ENCODE measurements at places on chromosomes 2 and 18.

DNA sequence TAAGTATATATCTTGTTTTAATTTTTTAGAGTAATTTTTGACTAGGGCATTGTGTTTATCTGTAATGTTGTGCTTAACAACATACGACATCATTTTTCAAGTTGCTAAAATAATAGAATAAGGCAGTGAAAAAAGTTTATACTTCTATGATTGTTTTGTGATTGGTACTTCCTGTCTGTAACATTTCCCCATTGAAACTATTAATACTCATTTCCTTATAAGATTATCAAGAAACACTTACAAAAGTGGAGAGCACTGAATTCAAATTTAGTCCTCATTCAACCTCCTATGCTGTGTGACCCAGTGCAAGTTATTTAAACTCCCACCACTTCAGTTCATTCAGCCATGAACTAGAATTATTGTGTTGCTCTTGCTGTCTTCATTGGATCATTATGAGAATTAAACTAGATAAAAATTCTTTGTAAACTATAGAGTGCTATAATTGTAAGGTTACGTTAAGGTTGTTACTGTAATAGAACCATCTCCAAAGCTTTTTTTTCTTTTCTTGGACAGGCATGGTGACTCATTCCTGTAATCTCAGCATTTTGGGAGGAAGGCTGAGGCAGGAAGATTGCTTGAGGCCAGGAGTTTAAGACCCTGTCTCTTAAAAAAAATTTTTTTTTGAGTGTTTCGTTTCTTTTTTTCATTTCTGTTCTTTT, 2.8 kb downstream of the ETAA1 start:
- DNase-seq = no peak

DNA sequence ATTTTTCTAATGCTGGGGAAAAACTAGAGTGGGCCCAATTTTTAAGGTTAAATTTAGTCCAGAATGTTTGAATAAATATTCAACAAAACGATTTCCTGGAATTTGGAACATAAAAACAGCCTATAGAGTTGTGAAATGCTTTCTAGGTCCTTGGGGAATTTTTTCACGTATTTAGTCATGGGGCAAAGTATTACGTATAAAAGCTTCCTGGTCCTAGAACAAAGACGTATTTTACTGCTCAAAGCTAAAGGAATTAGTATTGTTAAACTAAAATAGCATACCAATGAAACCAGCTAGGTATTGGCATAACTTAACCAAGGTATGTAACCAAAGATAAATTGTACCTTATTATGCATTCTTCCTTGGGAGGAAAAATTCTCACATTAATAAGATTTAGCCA, 1.6 kb downstream of the SESTD1 start:
- no peak for DNase-seq

- DNase-seq = no peak
Measured at GRCh38 chr2:181738074-181738473, 57.8 kb upstream of the NEUROD1 start.

DNA sequence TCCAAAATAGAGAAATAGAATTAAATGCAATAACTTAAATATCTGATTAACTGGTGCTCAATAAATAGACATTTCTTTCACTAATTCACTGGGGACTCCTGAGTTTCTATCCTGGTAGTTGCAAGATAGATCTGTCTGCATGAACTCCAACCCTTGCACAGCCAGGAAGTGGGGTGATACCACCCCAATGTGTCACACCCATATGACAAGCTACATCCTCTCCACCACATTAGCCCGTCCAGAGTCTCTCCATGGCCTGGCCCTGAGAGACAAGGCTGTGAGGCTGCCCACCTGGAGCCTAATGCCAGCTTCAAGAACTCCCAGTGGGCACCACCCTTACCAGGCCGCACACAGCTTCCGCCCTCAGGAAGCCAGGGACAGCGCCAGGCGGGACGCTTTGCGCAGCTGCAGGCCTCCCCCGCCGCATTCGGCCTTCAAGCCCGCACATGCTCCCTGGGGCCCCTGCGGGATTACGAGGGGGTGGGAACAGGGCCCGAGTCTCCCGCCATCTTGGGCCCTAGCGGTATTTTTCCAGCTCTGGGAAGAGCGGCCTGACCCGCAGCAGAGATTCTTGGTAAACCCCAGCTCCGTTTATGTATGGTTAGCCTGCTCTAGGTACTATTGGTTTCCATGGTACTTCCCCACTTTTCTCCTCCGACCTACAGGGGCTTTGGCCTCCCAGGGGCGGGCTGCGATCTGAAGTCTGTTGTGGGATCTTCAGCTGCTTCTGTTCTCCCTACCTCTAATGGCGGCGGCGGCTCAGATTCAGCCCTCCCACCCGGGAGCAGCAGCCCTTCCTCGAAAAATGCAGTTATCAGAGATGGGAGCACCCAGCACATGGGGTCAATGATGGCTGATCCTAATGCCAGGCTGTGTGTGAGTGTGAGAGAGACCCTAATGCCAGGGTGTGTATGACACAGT, at the start of gene TDRD15:
Gene TDRD15, plus strand, starts transcription at position 496 of the 921 bp plus-strand sequence. CDS start 13,500 bp downstream, outside the sequence.
- DNase-seq = no peak

- no peak for DNase-seq
Measured at GRCh38 chr2:123870206-123870880, 154.7 kb upstream of the CNTNAP5 start.

- DNase-seq = no peak
Measured at GRCh38 chr18:44601447-44601846, 79.2 kb upstream of the SETBP1 start.

GRCh38 chr2:134231301-134231964, 22.4 kb upstream of the MGAT5 start:
- DNase-seq = no peak

DNA sequence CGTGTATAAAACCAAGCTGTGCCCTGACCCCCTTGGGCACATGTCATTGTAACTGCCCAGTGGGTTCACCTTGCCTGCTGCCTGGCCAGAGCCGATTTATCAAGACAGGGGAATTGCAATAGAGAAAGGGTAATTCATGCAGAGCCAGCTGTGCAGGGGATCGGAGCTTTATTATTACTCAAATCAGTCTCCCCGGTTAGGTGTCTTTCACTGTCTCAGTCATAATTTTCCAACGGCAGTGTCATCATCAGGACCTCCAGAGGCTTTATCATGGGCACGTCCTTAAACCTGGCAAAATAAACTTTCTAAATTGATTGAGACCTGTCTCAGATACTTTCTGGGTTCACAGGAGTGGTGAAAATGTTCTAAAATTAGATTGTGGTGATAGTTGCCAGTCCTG, 29.6 kb upstream of the PGAP1 start:
- no peak for DNase-seq

DNA sequence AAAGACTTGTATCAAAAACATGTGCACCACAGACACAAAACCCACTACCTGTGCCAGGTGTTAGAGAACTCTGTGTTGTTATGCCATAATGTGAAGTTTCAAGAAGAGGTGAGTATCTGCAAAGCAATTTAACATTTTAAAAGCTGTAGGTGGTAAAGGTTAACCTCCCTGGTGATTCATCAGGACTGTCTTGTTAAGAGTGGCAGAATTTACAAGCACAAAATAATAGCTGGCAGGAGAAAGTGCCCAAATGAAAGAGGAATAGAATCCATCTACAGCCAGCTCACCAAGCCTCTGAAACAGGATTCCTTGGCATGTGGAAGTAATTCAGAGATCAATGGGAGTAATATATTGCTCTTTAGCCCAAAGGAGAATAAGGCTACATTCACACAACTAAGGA, 230.7 kb downstream of the AFF3 start:
- DNase-seq = no peak

- DNase-seq = peak; percentile 63
Measured at GRCh38 chr2:241036397-241036963, 38.1 kb downstream of the SNED1 start.

DNA sequence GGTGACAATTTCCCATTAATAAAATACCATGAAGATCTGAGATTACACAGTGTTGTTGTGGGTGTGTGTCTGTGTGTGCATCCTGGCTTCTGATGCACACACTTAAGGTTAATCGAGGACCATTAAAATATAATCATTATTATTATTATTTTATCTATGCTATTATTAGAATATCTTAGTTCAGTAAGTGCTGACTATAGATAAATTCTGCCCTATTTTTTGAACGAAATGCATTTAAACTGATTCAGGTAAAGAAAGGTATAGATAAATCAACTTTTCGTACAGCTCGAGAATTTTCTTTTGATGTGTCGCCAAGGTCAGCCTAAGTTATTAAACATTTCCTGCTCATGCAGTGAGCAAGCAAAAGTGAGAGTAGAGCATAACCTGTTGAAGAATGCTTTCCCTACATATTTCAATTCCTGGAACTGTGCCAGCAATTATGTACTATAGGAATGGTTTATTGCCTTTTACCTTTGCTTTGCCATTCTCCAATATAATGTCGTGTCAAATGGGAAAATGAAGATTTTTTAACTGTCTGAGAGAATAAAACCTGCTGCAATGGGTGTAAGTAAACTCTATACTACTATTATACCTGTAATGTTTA, 25.8 kb downstream of the KCNJ3 start:
- no peak for DNase-seq

DNA sequence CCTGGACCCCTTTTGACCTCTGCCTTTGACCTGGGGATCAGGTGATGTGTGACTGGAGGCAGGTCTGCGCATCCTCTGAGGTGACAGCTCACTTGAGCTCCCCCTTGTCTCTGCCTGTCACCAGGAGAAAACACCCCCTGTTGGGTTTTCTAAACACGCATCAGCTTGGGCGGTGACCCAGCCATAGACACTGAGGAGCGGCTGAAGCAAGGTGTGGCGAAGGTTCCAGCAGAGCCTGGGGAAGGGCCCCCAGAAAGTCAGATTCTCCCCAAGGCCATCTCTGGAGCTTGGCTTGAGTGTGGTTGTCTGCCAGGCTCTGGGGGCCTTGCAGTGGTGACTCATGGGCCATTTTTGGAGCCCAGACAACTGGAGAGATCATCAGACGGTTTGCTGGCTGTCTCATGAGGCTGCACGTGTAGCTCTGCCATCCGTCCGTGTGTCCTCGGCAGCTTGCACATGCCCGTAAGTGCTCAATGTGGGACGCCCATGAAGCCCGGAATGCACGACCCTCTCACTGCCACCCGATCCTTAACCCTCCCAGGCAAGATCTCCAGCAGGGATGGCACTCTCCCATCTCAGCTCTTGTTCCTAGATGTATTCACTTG, 29.4 kb downstream of the SIX3 start:
- no peak for DNase-seq

DNA sequence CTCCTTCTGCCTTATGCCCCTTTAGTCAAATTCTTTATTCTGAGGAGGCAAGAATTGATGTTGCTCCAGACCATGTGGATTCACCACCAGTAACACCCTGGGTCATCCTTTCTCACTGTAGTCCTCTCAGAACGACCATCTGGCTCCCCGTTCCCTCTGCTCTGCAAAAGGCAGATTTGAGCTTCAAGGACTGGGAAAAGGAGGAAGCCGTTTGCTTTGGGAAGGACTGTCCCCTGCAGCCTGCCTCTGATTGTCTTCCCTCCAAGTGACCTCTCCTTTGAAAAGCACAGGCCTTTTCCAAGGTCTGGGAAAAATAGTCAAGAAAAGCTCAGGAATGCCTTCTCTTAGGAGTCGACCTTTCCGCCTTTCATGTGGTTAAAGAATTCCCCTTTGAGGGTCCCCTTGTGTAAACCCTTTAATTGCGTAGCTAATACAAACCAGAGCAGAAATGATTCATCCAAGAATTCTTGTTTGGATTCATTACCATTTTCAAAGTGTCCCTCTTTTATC, 130.1 kb upstream of the COPS8 start:
- no peak for DNase-seq

- DNase-seq = no peak
Measured at GRCh38 chr2:120384486-120385354, 38.8 kb downstream of the INHBB start.

DNA sequence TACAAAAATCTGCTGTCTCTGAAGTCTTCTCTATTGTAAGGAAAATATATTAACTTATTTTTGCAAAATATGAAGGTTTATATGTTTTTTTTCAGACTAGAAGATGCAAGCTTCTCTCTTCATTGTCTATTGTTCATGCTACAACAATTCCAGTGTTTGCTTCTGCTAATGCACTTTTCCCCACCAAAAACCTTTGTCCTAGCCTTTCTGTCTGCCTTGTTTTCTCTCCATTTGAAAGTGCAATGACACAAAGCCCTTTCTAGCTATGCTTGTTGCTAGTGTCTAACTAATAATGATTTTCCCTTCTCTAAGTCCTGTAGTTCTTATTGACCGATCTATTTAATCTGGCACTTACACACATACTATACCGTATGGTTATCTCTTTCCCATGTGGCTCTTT, 369.5 kb upstream of the CELF4 start:
- DNase-seq = no peak

DNA sequence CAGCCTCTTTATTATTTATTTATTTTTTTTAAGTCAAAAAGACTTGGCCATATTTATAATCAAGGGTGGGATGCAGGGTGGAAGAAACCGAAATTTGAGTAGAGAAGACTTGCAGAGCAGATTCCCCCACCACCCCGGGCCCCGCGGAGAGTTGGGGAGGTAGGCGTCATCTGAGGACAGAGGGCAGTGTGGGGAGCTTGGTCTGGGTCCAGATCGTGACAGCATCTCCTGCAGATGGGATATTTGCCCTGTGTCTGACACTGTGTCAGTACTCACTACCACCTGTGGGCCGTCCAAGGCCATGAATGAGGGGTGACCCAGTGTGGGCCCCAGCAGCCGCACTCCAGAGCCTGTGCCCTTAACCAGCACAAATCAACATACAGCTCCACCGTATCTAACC, 10.5 kb upstream of the PRELID3A start:
- no peak for DNase-seq

- DNase-seq = no peak
Measured at GRCh38 chr2:75736276-75736675, 25.6 kb upstream of the GCFC2 start.

DNA sequence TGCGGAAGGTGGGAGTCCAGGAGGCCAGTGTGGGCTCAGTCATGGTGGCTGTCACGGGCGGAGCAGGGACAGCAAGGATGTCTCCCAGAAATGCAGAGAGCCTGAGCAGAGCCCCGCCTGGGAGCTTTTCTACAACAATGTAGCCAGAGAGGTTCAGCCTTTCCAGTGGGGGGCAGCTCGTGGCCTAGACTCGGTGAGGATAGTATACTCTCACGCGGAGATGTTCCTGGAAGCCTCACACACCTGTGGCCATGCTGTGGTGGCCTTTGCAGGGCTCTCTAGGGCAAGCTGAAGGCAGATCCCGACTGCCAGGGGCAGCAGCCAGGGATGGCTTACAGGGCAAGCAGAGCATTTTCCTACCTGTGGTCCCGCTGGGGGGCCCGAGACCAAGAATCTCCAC, 244.1 kb downstream of the LDLRAD4 start:
- no peak for DNase-seq

DNA sequence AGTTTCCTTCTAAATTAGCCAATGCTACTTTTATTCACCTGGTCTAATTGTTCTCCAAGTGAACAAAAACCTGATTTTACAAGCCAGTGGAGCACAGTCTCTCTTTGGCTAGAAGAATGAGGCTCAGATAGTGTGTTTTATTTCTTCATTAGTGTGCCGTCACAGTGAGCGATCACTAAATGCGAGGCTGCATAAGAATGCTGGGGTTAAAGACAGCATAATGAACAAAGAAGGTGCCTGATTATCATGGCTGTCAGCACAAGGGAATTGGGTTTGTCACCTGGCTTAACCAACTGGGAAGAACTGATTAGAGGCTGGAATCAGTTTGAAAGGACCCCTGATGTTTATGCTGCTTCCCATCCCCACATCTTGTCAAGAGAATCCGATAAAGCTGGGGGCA, 76.4 kb downstream of the EPHA4 start:
- DNase-seq = no peak
